ENCODE measurements at places on chromosomes 7 and 10.

DNA sequence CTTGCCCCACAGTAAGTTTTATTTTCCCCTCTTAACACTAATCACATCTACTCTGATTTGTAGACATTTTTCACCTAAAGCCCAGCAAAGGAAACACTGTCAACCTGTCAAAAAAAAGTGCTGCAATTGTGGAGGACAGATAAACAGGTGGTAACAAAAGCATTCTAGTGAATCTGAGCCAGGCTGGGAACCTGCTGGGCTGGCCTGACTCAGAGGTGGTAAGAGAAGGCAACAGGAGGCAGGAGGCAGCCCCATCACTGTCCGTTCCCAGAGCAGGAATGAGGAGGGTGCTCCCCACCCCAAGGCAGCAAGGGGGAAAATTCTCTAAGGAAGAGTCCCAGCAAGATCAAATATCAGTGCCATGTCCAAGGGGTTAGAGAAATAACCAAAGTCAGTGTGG lies 19.5 kb upstream of the HERPUD2 start:
- DNase-seq, result no peak

DNA sequence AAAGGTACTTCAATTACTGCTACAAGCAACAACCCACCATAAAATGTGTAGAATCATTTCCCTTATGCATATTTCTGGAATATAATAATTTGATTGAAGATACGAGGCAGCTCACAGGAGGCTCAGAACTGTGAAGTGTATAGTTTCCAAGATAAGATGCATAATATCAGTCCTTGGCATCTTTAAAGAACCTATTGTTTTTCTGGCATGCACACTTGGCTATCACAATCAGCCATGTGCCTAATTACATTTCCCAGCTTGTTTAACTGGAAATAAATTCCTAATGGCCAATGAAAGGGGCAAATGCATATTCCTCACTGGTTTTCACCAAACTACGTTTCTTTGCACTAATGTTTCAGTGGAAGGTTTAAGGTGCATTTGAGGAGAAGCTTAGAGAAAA lies 83.4 kb upstream of the LRRC18 start:
- DNase-seq, result no peak

DNA sequence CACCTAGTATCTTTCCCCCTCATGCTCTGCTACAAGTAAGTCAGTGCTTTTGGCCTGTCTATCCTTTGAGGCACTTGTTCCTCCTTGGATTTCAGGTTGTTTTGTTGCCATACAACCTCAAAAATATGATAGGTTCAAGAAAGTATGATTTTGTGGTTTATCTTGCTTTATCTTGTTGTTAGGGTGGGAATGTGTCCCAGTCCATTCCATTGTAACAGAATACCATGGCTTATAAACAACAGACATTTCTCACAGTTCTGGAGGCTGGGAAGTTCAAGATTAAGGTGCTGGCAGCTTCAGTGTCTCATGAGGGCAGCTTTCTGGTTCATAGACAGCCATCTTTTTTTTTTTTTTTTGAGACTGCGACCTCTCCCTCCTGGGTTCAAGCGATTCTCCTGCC lies 72.1 kb downstream of the TMEM270 start:
- DNase-seq, result no peak

GRCh38 chr10:23695825-23696420 lies 257.0 kb downstream of the OTUD1 start:
- DNase-seq, result no peak

DNA sequence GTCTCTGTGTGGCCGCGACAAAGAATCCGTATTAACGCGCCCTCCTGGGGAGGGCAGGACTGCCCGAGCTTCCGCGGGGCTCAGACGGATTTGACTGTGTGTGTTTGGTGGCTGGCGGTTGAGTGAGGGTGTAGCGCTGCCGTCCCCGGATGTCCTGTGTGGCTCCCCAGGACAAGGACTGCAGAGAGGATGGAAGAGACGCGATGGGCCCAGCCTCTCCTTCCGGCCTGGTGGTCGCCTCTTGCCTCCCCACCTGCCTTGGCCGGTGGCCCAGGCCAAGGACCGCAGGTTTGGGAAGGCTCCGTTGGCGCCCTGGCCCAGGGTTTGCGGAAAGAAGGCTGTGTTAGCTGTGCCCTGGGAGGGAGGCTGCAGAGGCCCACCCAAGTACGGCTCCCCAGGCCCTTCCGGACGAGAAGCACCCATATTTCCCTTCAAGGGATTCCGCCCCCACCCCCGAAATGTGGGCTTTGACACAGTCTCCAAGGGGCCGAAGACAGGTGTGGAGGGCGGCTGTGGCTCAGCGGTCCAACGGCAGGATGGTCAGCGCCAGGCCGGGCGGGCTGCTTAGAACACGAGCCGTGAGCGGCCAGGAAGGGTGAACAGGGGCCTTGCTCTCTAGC lies 2.3 kb downstream of the UNCX start:
- no peak for DNase-seq

GRCh38 chr10:125232841-125233240 lies 72.5 kb upstream of the CTBP2 start:
- DNase-seq, result no peak

DNA sequence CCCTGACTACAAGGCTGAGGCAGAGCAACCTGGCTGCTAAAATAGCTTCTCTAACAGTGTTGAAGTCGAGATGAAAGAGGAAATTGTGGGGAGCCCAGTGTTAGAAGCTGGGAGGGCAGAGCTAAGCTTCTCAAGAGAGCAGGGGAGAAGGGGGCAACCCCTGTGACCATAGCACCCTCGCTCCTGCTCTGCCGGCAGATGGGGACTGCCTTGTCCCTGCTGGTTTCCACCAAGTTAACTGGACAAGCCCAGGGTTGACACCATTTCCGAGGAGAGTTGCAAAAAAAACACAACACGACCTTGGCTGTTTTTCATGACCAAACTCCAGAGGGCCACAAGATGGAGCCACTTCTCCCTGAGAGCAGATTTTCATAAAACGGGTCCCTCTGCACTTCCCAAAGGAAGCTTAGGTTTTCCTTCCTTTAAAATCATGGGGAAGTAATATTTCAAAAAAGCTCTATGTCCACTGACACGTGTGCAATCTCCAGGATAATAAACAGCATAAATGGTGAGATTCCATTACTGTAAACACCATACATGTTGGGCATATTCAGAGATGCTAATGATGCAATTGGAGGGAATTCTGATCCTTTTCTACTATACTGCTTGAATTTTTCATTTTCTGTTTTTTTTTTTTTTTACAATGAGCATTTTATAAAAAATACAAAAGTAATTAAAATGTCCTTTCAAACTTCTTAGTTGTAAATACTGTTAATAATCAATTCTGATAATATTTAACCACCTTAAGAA lies 140.4 kb downstream of the PIP4K2A start:
- DNase-seq, result peak; percentile 36

GRCh38 chr10:70507966-70508365 lies 29.4 kb downstream of the PALD1 start:
- DNase-seq, result no peak

GRCh38 chr10:23584396-23584795 lies 145.5 kb downstream of the OTUD1 start:
- no peak for DNase-seq

- no peak for DNase-seq
Measured at GRCh38 chr10:11331046-11331577, 280.3 kb downstream of the USP6NL start.

Measured in NAMALWA (cell line).